ENCODE measurements at places on chromosomes 2 and 18. TPM values are rescaled to one million over a fixed set of nuclear protein-coding genes. Genes with fewer than 3 reads are reported as not detected.

LIPG gene
- total RNA-seq: 0.17 TPM

FBLN7 gene
- total RNA-seq: 0.47 TPM

UBXN2A gene
- total RNA-seq: 9.3 TPM

RRM2 gene
- 3.2 TPM for total RNA-seq

GATA6 gene
- total RNA-seq: 3.5 TPM

FOXI3 gene
- total RNA-seq: not detected

FLACC1 gene
- total RNA-seq: 0.43 TPM

C2orf80 gene
- not detected for total RNA-seq

SCG2 gene
- total RNA-seq: 0.09 TPM
